Eye (tissue), 1 donor: ENCODE measurements at places on chromosomes 13 and 19.

DNA sequence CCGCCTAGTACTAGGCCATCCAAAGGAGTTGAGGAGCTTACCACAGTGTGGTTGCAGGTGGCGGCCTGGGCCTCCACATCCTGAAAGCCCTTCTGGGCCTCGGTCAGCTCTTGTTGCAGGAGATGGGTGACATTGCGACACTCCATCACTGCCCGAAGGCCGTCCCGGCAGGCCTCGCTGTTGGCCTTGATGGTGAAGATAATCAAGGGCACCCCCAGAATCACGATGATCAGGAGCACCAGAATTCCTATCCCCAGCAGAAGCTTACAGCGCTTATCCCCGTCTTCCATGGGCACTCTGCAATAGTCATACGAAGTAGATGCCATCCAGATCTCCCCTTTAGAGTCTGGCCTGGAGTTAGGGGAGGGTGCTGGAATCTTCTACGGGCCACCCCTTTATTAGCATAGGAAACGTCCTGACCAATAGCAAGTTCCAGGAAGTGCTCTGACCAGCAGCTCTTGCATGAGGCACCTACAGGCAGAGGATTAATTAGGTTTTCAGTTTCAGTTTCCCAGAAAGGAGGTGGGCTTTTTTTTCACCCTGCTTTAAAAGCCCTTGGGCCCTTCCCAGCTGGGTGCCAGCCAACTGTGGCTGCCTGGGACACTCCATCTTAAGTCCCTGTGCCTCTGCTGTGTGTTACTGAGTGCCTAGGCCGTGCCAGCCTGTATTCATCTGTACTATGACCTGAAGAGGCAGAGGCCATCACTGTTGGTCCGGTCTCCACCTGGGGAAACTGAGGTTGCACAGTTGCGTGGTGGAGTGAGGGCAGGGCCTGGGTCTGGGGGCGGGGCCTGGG is at the start of gene BST2:
Gene BST2, minus strand, starts transcription at position 381 of the 796 bp plus-strand sequence. Its CDS starts 55 bp downstream, at position 326.
- no peak for DNase-seq

GRCh38 chr19:18736415-18737336 is 53.2 kb downstream of the CRTC1 start:
- peak; percentile 53 for DNase-seq

DNA sequence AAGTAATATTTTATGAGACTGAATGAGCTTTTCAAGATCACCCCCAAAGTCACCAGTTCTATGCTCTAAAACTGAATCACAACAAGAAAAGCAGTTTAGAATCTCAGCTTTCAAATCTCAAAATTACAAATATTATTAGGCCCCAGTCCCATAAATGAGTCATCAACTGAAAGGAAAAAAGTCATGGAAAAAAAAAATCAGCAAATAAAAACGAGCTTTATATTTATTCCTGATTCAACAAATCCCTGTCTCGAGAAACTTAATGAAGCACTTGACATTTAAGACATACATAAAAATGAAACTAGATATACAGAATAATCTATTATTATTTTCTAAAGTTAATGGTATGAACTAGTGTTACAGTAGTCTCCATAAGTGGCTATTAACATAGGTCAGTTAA is 203.0 kb downstream of the DIAPH3 start:
- no peak for DNase-seq

- no peak for DNase-seq
Observed at GRCh38 chr13:23588666-23589065, 18.5 kb downstream of the TNFRSF19 start.

GRCh38 chr19:14054721-14055120 is 7.2 kb downstream of the PALM3 start:
- no peak for DNase-seq

DNA sequence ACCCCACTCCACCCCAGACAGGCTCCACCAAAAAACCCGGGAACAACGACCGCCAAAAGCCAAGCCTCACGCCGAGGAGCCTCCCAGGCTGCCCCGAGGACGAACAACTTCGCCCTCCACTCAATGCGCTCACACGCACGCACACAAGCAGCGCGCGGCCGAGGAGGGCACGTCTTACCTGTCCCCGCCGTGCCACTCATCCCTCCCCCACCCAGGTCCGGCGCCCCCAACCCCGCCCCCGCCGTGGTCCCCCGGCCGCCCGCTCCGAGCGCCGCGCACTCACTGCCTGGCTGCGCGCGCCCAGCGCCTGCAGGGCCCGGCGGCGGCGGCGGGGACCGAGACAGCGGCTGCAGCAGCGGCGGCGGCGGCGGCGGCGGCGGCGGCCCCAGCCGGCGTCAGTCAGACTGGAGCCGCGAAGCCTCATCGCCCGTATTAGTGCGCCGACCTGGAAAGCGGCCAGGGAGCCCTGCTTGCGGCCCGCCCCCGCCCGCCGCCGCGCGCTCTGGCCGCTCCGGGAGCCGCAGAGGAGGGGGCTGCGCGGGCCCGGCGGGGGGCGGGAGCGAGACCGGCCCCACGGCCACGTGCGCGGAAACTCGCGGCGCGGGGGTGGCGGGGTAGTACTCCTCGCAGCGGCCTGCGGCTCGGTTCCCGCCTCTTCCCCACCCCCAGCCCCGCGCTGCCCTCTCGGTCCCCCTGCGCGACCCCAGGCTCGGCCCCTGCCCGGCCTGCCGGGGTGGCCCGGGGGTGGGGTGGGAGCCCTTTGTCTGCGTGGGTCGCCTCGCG is at the start of gene SMAD9:
Gene SMAD9, minus strand, starts transcription at position 406 of the 783 bp plus-strand sequence. CDS start 40,549 bp downstream, outside the sequence.
- DNase-seq: peak; percentile 90

- DNase-seq: no peak
Observed at GRCh38 chr19:47187335-47187655, 43.7 kb downstream of the BBC3 start.

GRCh38 chr19:5434970-5435641 is 20.1 kb upstream of the ZNRF4 start:
- DNase-seq: no peak

DNA sequence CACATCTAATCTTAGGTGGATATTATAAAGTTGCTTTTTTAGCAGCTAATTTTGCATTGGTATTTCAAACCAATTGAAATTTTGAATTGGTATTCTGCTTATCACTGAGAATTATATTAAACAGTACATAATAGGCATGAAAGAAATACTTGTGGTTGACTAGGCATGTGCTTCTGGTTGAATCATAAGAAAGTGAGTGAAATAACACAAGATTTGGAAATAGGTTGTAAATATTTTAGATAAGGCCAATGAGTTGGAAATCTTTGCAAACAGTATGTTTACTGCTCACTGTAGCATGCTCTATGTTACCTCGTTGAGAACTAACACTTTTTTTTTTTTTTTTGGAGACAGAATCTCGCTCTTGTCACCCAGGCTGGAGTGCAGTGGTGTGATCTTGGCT is 66.8 kb upstream of the RFC3 start:
- DNase-seq: no peak

DNA sequence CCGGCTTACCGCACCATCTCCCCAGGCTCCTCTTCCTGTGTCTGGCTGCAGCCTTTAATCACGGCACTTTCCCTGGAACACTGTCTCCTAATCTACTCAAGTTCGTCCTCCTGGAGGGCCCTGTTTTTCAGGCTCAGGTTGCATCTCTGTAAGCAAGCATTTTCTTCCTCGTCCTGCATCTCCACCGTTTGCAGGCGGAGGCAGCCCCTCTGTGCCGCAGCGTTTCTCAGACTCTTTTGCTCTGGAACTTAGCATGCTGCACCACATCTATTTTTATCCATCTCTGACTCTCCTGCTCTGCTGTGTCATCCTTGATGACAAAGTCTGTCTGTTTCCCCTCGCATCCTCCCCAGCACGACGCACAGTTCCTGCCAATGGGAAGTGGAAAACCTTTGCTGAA is 117.5 kb downstream of the ATP8A2 start:
- DNase-seq: peak; percentile 60

- DNase-seq: no peak
Observed at GRCh38 chr19:4012975-4013634, 5.6 kb downstream of the PIAS4 start.
